ENCODE measurements at places on chromosomes 7 and 10.

DNA sequence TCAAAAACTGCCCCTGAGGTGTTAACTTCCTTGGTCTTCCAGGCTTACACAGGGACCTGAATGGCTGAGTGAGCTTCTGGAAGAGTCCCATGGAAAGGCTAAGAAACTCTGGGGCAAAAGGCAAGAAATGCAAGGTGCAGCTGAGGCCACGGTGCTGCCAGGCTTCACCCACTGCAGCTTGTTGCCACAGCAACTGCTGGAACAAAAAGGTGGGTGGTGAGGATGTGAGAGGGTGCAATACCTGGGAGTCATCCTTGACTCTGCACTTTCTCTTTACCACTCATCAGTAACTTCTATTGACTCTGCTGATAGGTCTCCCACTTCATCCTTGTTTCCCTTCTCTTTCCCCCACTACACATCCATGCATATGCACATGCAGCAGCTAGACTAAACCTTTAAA is 258.6 kb downstream of the BMPER start:
- no peak for DNase-seq

GRCh38 chr7:90931986-90932916 is 332.0 kb upstream of the FZD1 start:
- no peak for DNase-seq

DNA sequence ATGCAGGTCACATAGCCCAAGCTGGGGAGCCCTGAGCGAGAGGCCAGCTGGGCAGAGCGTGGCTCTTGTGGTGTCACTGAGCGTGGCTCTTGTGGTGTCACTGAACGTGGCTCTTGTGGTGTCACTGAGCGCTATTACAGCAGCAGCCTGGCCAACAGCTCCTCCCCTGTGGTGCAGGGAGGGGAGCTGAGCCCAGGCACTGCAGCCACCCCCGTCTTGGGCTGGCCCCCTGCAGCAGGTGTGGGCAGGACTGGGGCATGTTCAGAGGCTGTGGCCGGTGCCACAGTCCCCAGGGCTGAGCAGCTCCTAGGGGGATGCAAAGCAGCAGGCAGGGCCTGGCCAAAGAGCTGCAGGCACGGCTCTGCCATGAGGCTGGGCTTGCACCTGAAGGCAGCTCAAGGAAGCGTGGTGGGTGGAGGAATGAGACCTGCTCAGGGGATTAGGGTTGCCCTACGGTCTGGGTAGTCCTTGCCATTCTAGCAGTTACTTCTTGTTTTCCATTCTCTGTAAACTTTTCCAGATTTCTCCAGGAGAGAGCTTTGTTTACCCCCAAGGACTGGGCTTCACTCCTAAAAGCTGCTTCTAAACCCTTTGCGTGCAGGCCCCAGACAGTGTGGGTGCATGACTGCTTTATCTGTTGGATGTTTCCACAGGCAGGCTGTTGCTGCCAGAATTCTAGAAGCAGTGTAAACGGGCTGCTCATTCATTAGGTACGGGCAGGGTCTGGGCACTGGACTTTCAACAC is 29.2 kb downstream of the ZNF783 start:
- no peak for DNase-seq

DNA sequence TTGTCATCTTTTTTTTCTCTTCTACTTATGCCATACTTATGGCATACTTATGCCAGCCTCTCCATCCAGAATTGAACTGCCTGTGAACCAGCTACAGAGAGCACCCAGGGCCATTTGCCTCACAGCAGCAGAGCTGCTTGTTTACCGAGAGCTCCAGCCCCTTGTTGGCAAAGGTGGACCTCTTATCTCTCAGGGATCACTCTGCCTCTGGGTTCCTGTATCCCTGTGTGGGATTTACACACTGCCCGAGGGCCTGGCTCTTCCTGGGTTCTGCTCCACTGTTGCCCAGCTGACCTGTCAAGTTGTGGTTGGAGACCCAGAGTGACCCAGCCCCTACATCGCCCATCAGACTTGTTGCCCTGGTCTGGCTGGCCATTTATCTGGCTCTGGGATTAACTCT is 22.3 kb downstream of the MRPS33 start:
- DNase-seq: no peak

DNA sequence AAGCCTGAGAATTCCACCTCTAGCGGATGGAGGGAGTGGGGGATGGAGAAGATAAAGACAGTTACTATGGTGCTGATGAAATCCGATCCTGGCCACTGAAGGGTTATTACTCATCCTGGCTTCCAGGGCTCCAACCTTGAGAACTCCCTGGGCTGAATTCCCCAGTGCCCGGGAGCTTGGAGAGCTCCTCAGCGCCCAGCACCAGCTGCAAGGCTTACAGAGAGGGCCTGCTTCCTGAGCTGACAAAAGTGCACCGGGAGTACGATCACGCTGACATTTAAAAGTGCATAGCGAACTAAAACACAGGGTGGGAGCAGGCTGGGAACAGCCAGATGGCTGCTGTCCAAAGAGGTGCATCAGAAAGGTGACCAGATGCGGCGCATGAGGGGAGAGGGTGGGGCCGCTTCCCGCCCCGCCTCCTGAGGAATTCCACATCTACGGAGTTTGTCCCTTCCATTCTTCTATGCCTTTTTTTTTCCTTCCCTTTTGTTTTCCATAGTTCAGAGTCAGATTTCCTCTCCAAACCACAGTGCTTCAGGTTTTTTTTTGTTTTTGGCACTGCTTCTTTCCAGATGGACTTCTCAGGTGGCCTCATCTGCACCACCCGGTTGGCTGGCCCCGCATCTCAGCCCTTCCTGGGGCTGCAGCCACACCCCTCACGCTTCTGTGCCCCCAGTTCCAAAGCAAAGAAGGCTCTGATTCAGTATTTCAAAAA is 62.4 kb upstream of the MKRN1 start:
- DNase-seq: no peak

DNA sequence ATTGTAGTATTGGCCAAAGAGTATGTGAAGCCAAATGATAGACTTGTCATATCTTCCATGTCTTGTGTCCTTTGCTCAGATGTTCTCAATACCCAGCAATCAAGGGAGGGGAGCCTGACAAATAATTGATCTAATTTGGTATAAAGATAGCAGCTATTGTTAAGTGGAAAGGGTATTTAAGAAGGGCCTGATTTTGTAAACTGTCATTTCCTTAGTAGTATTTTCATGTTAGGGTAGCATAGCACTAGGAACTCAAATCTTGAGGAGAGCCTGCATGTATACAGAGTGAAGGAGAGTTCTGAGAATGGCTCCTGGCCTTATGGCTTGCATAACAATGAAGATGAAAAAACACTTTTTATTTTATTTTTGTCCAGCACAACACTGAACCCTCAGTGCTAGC is 53.1 kb downstream of the GNAI1 start:
- no peak for DNase-seq

DNA sequence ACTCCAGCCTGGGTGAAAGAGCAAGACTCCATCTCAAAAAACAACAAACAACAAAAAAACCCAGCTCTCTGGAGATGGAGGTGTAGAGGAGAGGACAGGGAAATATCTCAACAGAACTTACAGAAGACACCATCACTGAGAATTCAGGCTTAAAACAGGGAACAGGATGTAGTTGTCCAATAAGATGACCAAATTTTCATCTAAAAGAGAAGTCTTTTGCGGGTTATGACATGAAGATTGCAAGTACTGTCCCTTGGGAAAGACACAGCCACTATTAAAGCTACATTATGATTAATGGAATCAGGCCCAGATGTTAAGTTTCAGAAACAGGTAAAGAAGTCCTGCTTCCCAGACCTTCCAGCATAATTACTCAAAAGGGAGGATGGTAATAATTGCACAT is 235.2 kb upstream of the NRP1 start:
- DNase-seq: no peak

- DNase-seq: no peak
These were observed 25.2 kb downstream of the GRID1 start for GRCh38 chr10:86341361-86341811.

DNA sequence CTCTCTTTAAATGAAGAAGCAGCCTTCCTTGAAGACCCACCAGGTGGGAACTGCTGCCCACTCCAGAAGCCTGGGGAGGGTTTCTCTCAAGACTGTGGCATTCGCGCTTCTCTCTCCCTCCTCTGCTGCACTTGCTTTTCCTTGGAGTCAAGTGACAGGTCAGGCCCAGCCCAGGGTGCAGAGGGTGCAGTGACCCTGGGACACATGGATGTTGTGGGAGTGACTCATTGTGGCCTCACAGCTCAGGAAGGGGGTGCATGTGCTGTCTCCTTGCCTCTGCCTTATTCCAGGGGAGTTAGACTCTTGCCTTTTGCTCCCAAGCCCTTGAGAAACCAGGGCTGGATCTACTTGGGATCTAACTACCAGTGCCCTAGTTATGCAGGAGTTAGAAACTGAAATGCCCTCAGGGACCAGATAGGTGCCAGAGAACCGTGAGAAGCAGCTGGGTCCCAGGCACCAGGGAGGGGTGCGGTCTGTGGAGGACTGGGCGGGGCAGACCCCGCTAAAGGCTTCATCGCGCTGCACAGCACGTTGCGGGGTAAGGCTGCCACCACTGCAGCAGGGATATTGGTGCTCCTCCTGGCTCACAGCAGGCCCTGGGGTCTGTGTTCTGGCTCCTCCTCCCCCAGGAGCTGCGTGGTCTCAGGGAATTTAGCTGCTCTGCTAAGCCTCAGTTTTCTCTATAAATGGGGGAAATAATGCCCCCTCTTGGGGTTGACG is 11.4 kb downstream of the FAM241B start:
- no peak for DNase-seq
